Bone marrow (tissue), 2 donors: ENCODE measurements at places on chromosomes 13 and 19.

- DNase-seq = no peak
Observed at GRCh38 chr13:114049026-114049425, 75.2 kb upstream of the C13orf46 start.

- DNase-seq = no peak
Observed at GRCh38 chr13:100842136-100842535, 167.5 kb upstream of the TMTC4 start.

- DNase-seq = no peak
Observed at GRCh38 chr13:101945435-101945834, 456.4 kb downstream of the FGF14 start.

GRCh38 chr13:27979765-27980279 is 8.7 kb downstream of the URAD start:
- no peak for DNase-seq

- no peak for DNase-seq
Observed at GRCh38 chr19:19672816-19673215, 4.2 kb downstream of the ZNF101 start.

DNA sequence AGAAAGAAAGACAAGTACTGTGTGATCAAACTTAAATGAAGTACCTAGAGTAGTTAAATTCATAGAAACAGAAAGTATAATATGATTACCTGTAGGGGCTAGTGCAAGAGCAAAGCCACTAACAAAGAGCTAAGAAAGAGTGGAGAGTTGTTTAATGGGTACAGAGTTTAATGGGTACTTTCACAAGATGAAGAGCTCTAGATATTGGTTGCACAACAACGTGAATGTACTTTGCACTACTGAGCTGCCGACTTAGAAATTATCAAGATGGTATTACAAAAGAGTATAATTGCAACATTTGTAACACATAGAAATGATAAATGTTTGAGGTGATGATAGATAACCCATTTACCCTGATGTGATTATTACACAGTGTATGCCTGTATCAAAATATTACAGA is 140.3 kb upstream of the GPC6 start:
- no peak for DNase-seq

DNA sequence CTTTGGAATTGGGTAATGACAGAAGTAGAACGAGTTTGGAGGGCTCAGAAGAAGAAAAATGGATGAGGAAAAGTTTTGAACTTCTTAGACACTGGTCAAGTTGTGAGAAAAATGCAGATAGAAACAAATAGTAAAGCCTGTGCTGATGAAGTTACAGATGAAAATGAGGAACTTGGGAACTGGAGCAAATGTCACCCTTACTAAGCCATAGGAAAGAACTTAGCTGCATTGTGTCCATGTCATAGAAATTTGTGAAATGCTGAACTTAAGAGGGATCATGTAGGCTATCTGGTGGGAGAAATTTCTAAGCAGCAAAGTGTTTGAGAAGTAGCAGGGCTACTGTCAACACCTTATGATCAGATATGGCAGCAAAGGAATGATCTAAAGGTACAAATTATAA is 289.2 kb upstream of the PCDH9 start:
- no peak for DNase-seq

- no peak for DNase-seq
Observed at GRCh38 chr13:106373304-106373988, 162.0 kb downstream of the EFNB2 start.

DNA sequence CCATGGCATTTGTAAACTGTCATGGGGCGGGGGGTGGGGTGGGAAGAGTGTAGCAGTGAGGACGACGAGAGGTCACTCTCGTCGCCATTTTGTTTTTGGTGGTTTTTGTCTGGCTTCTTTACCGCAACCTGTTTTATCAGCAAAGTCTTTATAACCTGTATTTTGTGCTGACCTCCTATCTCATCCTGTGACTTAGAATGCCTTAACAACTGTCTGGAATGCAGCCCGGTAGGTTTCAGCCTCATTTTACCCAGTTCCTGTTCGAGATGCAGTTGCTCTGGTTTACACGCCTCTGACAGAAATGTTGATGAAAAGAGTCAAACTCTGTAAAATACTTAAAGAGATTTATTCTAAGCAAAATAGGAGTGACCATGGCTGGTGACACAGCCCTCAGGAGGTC is 852.0 kb downstream of the DACH1 start:
- no peak for DNase-seq

DNA sequence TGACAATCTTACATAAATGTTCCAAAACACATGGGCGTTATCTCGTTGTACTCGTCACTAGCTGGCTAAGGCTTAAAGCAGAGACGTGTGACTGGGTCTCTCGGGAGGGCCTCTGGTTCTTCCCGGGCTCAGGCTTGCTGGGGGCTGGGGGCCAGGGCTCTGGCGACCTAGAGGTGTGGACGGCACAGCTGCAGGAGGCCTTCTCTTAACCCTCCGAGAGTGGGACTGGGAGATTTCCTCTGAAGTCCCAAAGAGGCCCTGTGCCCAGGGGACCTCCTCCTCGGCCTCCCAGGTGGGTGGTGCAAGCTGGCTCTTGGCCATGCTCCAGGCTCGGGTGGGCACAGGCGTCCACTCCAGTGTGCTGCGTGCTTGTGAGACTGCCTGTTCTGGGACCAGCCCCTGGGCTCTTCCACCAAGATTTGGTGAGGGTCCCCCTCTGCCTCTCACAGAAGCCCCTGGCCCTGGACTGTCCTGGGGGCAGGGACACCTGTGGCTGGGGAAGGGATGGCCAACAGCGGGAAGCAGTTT is 2.2 kb downstream of the CAPS start:
- no peak for DNase-seq

- DNase-seq = no peak
Observed at GRCh38 chr13:44163108-44163507, 210.5 kb upstream of the SERP2 start.

- DNase-seq = no peak
Observed at GRCh38 chr19:30584090-30584489, 211.9 kb downstream of the ZNF536 start.

- no peak for DNase-seq
Observed at GRCh38 chr13:41767801-41768200, 193.1 kb downstream of the VWA8 start.

GRCh38 chr13:46925486-46925885 is 28.6 kb upstream of the HTR2A start:
- no peak for DNase-seq

DNA sequence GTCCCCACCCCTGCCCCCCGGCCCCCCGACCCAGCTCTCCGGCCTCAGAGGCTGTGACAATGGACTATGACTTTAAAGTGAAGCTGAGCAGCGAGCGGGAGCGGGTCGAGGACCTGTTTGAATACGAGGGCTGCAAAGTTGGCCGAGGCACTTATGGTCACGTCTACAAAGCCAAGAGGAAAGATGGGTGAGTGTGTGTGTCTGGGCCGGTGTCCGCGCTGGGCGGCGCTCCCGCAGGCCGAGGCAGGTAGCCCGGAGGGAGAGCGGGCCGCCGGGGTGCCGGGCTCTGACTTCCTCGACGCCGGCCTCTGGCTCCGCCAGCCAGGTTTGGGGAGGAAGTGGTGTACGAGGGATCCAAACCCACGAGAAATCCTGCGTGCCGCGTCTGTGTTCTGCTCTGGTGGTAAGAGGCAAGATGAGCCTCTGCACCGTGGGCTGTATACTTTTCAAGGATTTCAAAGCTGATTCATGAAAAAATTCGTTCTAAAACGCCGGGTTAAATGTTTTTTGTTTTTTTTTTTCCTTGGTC is 718 bp downstream of the CDK8 start:
- DNase-seq = no peak
